ENCODE measurements at places on chromosomes 7 and 10. TPM values are rescaled to one million over a fixed set of nuclear protein-coding genes. Genes with fewer than 3 reads are reported as not detected.

PLAC9 gene
- 16.7 TPM for total RNA-seq

PRKRIP1 gene
- total RNA-seq, result 16.3 TPM

ATP6V1F gene
- 128 TPM for total RNA-seq

SRRM3 gene
- total RNA-seq, result 1.0 TPM

DNA sequence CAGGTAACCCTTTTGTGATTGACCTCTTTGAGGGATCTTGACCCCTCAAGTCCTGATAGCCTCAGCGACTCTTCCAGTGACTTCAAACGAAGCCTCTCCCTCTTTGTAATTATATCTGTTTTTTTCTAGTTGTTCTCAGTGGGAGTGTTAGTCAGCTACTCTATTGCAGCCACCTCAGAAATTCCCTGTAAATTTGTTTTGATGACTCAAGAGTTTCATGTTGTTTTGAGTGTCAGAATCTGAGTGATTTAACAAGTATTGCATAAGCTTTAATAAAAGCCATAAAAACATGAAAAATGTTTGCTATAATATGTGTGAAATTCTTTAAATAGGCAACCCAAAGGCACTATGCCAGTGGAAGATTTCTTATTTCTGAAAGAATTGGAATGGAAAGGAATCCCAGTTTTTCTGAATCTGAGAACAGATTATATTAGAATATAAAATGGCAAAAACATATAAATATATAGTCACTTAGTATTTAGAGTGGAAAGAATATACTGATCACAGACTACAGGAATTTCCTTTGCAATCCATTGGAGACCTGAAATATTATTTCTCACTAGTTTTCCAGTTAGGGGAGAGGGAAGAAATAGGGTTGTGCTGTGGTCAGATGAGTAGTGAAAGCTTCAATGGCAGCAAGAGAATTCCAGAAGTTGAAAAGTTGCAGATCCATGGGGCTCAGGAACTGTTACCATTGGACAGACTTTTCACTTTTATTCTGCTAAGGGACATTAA, 94.4 kb upstream of the SEMA3C start:
- no peaks in the 10 kb centered on the region for H3K36me3 ChIP-seq
- no peak overlapping the region for H3K4me3 ChIP-seq
- H3K27me3 ChIP-seq, result no peaks in the 10 kb centered on the region
- DNase-seq, result peak; percentile 63

DNA sequence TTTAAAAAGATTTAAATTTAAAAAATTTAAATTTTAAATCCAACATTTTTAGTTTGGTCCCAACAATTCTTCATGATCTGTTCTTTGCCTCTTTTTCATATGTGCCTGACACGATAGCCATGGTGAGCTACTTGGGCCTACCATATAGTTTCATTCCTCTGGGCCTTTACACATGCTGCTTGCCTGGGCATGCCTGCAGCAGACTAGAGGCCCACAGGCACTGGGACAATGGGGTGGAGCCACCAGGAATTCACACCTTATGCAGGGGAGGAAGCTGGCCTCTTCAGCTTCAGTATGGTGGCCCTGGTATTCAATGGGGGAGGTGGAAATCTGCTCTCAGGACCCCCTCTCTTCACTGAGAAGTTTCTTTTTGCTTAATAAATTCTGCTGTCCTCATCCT, 37.8 kb upstream of the ZNF365 start:
- no peaks in the 10 kb centered on the region for H3K27me3 ChIP-seq
- DNase-seq, result no peak
- no peaks in the 10 kb centered on the region for H3K4me1 ChIP-seq
- no peak overlapping the region for H3K27ac ChIP-seq
- no peaks in the 10 kb centered on the region for H3K36me3 ChIP-seq

GRCh38 chr10:49617121-49618020, 3.5 kb downstream of the CHAT start:
- DNase-seq, result no peak
- H3K4me3 ChIP-seq, result no peak overlapping the region
- H3K27me3 ChIP-seq, result peaks cover 31% of the 10 kb centered on the region
- H3K4me1 ChIP-seq, result no peaks in the 10 kb centered on the region
- no peak overlapping the region for H3K27ac ChIP-seq

GRCh38 chr7:125654076-125654475, 724.5 kb upstream of the POT1 start:
- no peaks in the 10 kb centered on the region for H3K4me1 ChIP-seq
- no peaks in the 10 kb centered on the region for H3K27me3 ChIP-seq
- H3K4me3 ChIP-seq, result no peak overlapping the region
- no peaks in the 10 kb centered on the region for H3K36me3 ChIP-seq
- no peak overlapping the region for H3K27ac ChIP-seq

DNA sequence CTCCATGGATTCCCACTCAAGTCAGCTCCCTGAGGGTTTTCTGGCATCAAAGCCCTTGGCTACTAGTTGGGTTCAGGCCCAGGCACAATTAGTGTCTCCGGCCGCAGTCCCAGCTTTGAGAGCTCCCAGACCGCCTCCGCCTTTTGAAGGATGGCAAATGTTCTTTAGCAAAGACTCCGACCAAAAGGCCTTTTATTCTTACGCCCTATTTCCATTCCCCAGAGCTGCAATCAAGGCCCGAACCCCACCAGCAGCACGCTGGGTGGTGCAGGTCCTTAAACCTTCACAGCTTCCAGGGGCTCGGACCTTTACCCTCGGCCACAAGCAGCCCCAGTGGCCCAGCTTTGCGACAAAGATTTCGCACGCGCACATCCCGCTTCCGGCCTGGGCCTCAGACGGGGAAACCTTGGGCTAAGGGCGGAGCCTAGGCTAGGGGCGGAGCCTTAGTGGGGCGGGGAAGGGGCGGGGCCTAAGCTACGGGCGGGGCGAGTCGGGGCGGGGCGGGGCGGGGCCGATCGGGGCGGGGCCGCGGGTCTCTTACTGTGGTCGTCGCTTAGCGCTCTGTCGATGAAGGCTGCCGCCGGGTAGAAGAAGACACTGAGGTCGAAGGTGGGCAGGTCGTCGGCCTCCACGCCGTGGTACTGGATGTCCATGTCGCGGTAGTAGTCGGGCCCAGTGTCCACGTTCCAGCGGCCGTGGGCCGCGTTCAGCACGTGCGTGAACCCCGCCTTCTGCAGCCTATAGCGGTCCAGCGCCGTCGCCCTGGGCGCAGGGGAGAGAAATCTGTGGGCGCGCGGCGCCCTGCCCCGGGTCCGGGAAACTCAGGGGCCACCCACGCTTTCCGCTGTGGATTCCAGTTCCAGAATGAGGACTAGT, 68.0 kb upstream of the SAMD8 start:
- H3K36me3 ChIP-seq, result no peaks in the 10 kb centered on the region
- no peaks in the 10 kb centered on the region for H3K4me1 ChIP-seq
- no peak overlapping the region for H3K27ac ChIP-seq
- H3K4me3 ChIP-seq, result no peak overlapping the region

GRCh38 chr7:155145477-155146255, 75.5 kb downstream of the HTR5A start:
- H3K4me3 ChIP-seq, result no peak overlapping the region
- no peak for DNase-seq
- no peak overlapping the region for H3K27ac ChIP-seq
- H3K4me1 ChIP-seq, result no peaks in the 10 kb centered on the region
- no peaks in the 10 kb centered on the region for H3K36me3 ChIP-seq

- peak; percentile 42 for DNase-seq
- peaks cover 25% of the 10 kb centered on the region for H3K4me1 ChIP-seq
- no peaks in the 10 kb centered on the region for H3K27me3 ChIP-seq
- no peak overlapping the region for H3K4me3 ChIP-seq
- H3K27ac ChIP-seq, result no peak overlapping the region
These were observed 181.7 kb downstream of the ST7 start for GRCh38 chr7:117134889-117135552.

DNA sequence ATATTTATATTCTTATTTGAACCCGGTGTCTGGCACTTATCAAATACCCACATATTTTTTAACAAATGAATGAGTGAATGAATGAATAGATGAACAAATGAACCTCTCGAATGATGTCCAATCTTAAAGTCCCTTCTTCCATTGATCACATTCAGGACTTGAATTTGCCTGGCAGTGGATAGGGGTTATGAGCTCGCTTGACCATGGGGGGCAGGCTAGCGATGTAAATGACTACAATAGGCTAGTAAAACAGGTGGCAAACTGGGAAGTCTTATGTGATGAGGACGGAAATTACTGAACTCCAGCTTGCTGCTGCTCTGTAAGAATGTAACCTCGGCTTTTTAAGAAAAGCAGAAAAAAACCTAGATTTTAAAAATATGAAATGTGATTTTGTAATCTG, 247.7 kb upstream of the DKK1 start:
- H3K27me3 ChIP-seq, result no peaks in the 10 kb centered on the region
- no peaks in the 10 kb centered on the region for H3K36me3 ChIP-seq
- no peak for DNase-seq
- no peak overlapping the region for H3K4me3 ChIP-seq
- no peaks in the 10 kb centered on the region for H3K4me1 ChIP-seq

GRCh38 chr7:31805209-31805818, 118.3 kb downstream of the PPP1R17 start:
- no peak overlapping the region for H3K27ac ChIP-seq
- no peaks in the 10 kb centered on the region for H3K27me3 ChIP-seq
- no peak overlapping the region for H3K4me3 ChIP-seq
- H3K36me3 ChIP-seq, result no peaks in the 10 kb centered on the region
- no peaks in the 10 kb centered on the region for H3K4me1 ChIP-seq
- no peak for DNase-seq

DNA sequence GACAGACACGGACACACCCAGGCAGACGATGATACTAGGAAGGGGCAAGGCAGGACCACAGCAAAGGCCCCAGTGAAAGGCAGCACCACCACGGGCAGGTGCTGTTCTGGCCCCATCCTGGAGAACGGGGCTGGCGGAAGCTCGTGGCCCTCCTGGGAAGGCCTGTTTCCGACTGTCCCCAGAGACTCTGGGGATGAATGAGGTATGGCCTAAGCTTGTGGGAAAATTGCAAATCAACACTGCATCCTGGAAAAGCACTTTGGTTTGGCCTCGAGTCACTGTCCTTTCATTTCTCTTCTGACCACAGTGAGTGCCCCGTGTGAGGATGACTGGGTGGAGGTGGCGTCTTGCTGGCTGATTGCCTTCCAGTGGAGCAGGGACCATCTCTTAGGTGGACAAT, 81.6 kb upstream of the ANLN start:
- H3K4me3 ChIP-seq, result no peak overlapping the region
- no peak overlapping the region for H3K27ac ChIP-seq
- no peak for DNase-seq
- peaks cover 15% of the 10 kb centered on the region for H3K4me1 ChIP-seq

- H3K4me3 ChIP-seq, result no peak overlapping the region
- no peak overlapping the region for H3K27ac ChIP-seq
- no peak for DNase-seq
These were observed 60.5 kb downstream of the SEMA3D start for GRCh38 chr7:85126383-85126782.

DNA sequence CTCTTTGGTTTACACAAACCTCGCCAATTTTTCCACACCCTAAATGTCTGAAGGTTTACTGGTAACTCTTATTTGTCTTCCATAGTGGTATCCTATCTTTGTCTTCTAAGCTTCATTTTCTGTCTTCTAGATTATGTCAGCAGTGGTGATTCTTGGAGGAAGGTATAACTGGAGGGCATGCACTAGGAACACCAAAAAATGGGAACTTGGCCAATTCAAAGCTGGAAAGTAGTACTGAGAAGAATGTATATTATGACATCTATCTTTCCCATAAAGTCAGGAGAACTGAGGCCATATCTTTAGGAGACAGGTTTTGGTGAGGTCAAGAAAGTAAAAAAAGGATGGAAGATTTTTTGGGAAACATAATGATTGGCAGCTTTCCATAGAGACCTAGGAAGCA, 113.3 kb downstream of the CPEB3 start:
- no peak overlapping the region for H3K4me3 ChIP-seq
- no peak overlapping the region for H3K27ac ChIP-seq
- no peaks in the 10 kb centered on the region for H3K36me3 ChIP-seq

DNA sequence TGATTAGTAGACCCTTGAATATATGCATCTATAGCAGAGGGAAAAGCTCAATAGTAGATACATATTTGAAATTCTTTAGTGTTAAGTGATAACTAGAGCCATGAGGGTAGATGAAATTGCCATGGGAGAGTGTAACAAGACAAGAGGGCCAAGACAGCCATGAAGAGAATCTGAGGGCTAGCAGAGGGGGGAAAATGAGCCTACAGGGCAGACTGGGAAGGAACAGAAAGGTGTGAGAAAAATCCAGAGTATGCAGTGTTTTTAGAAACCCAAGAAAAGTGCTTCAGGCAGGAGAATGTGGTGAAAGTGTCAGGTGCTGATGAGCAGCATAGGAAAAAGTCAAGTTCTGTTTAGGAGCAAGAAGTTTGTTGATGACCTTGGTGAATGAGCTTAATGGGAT, 63.0 kb downstream of the MAPK8 start:
- no peaks in the 10 kb centered on the region for H3K36me3 ChIP-seq
- H3K4me1 ChIP-seq, result peaks cover 10% of the 10 kb centered on the region
- no peak overlapping the region for H3K27ac ChIP-seq
- no peak overlapping the region for H3K4me3 ChIP-seq
- DNase-seq, result no peak
- H3K27me3 ChIP-seq, result no peaks in the 10 kb centered on the region

DNA sequence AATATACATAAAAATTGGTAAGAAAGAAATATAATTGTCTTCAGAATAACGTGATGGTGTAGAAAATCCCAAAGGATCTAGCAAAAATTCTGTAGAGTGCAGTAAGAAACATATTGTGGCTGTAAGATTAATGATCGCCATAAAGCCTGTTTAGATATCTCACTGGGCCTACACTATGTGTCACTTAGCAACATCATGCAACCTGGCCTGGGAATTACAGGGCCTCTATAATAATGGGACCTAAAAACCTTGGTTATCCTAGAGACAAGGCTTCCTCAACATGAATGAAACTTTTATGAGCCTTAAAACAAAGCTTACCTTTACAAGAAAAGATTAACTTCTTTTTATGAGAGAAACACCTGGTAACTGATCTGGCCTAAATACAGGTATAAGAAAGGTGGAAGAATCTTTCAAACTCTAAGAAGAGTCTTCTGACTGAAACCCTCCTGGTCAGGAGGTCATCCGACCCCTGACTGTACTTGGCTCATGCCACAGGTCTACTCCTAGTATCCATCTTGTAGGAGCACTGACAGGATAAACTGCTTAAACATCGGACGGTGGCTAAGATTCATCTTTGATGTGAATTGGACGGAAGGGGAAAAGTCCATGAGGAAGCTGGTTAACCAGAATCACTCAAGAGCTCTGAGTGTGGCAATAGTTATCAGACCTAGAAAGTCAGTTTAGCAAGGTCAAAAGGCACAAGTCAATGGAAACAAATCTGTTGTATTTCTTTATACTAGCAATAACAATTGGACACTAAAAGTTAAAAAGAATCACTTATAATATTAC, 1155.1 kb upstream of the SORCS1 start:
- H3K27ac ChIP-seq, result no peak overlapping the region
- no peaks in the 10 kb centered on the region for H3K36me3 ChIP-seq
- no peaks in the 10 kb centered on the region for H3K27me3 ChIP-seq
- H3K4me3 ChIP-seq, result no peak overlapping the region

- no peak for DNase-seq
- H3K4me1 ChIP-seq, result no peaks in the 10 kb centered on the region
- H3K27me3 ChIP-seq, result peaks cover 6% of the 10 kb centered on the region
- no peak overlapping the region for H3K27ac ChIP-seq
These were observed 7.9 kb downstream of the SH2B2 start for GRCh38 chr7:102294589-102294988.
